Muscle of back (tissue), 13 donors: ENCODE measurements at places on chromosomes 2 and 18.

GRCh38 chr2:31556940-31557339 lies 23.8 kb downstream of the SRD5A2 start:
- no peak for DNase-seq

DNA sequence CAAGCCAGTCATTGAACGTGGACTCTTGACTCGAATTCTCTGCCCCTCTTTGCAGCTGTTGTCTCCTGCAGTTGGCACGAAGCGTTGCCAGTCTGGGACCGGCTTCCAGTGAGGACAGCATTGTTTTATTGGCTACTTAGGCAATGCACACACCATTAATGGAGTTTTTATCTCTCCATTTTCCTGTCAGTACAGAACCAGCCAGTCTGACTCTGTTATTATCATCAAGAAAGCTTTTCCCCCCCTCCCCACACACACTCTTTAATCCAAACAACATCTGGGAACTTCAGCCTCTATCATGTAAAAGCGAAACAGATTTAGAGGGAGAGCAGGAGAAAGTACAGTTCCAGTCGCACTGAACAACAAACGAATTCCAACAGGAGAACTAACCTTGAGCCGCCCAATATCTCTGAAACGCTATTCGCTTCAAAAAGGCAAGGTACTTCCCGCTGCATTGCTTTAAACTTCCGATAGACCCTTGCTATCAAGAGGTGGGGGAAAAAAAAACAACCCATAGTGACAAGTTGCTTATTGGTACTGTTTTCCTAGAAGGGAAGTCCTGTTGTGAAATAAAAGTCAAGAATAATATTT lies 38.2 kb downstream of the ACVR1 start:
- DNase-seq: peak; percentile 79

- no peak for DNase-seq
These were observed 13.1 kb upstream of the SUMO1 start for GRCh38 chr2:202251494-202251893.

GRCh38 chr2:146734042-146734820 lies 1110.6 kb upstream of the ACVR2A start:
- DNase-seq: peak; percentile 59
